ENCODE measurements at places on chromosomes 5 and 9.

- no peak for DNase-seq
Observed at GRCh38 chr5:21704974-21705668, 1148.0 kb downstream of the CDH12 start.

DNA sequence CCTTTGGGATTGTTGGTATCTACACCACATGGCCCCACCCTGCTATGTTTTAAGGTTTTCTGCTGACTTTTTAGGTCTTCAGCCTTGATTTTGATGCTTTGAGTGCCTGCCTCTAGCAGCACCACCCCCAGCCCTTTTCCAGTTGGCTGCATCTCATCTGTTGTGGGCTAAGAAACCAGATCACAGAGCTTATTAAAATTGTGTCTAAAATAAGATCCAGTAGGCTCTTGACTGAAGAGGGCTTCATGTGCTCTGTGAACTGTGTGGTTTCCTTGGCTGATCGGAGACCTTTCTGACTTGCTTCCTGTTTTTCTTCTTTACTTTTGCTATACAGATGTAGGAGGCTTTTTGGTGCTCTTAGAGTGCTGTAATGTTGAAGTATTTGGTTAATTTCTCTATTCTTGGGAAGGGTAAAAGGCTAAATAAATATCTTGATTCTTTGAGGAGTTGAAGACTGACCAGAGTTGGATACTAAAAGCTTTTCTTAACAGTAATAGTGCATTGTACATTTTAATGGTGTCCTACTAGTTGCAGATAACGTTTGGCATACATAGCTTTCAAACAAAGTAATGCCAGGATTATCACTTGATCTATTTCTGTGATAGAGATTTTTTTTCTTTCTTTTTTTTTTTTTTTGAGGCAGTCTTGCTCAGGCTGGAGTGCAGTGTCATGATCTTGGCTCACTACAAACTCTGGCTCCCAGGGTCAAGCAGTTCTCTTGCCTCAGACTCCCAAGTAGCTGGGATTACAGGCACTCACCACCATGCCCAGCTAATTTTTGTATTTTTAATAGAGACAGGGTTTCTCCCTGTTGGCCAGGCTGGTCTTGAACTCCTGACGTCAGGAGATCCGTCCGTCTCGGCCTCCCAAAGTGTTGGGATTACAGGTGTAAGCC is 4.5 kb downstream of the UBE2D2 start:
- DNase-seq = no peak

DNA sequence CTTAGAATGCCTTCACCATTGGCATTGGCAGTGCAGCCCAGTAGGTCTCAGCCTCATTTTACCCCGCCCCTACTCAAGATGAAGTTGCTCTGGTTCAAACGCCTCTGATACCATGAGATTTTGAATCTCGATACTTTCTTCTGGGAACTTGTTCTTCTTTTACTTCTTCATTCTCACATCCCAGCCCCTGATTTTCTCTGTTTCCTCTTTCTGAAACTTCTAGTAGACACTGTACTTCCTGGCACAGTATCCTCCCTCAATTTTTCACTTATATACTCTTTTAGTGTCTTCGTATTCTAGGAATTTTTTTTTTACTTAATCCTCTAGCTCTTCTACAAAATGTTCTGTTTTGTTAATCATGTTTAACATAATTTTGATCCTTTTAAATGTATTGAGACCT is 13.1 kb upstream of the ZNF79 start:
- no peak for DNase-seq

GRCh38 chr9:133112663-133113026 is 8.4 kb downstream of the RALGDS start:
- DNase-seq = no peak

DNA sequence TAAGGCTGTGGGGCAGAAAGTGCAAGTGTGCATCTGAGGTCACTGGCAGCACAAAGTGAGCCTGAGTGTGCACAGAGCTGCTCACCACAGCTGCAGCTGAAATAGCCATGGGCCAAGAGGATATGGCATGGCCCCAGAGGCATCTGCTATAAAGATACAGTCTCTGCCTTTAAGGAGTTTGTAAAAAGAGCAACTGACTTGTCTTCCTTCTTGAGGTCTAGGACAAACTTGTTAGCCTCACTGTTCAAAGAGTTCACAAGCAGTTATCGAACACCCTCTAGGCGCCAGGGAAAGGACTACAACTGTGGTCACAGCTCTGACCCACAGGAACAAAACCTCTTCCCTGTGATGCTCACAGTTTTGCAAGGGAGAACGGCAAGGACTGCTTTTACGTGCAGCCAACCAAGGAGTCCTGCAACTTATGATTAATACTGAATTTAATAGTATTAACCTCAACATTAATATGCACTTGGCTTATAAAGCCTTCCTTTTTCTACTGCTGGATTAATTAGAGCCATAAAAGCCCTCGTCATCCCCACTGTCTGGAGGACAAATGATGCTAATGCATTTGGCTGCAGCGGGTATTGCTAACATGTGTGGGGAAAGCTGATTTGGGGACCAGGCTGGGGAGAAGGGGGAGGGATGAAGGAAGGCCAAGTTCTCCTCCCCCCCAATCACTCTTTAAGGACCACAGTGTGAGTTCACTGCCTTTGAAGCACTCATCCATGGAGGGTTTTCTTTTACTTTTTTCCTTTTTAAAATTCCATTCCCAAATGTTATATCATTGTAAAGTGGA is 189.8 kb upstream of the TRIM32 start:
- no peak for DNase-seq

GRCh38 chr5:81308836-81309235 is 7.4 kb downstream of the ZCCHC9 start:
- DNase-seq = no peak

DNA sequence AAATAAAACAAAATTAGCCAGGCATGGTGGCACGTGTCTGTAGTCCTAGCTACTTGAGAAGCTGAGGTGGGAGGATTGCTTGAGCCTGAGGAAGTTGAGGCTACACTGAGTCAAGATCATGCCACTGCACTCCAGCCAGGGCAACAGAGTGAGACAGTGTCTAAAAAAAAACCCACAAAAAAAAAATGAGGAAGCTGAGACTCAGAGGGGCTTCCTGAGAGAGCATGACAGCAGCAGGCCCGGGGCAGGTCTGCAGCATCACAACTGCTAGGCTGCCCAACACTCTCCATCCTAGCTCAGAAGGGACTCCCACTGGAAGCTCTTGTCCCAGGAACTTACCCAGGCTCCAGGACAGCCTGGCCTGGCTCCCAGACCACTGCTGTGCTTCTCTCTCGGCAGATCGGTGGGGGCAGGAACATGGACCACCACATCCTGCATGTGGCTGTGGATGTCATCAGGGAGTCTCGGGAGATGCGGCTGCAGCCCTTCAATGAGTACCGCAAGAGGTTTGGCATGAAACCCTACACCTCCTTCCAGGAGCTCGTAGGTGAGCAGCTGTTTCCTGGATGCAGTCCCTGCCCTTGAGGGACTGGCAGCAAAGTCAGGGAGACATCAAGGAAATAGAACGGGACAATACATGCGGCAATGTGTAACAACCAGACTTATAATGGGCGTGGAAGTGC is 19.1 kb downstream of the PTGS1 start:
- no peak for DNase-seq

DNA sequence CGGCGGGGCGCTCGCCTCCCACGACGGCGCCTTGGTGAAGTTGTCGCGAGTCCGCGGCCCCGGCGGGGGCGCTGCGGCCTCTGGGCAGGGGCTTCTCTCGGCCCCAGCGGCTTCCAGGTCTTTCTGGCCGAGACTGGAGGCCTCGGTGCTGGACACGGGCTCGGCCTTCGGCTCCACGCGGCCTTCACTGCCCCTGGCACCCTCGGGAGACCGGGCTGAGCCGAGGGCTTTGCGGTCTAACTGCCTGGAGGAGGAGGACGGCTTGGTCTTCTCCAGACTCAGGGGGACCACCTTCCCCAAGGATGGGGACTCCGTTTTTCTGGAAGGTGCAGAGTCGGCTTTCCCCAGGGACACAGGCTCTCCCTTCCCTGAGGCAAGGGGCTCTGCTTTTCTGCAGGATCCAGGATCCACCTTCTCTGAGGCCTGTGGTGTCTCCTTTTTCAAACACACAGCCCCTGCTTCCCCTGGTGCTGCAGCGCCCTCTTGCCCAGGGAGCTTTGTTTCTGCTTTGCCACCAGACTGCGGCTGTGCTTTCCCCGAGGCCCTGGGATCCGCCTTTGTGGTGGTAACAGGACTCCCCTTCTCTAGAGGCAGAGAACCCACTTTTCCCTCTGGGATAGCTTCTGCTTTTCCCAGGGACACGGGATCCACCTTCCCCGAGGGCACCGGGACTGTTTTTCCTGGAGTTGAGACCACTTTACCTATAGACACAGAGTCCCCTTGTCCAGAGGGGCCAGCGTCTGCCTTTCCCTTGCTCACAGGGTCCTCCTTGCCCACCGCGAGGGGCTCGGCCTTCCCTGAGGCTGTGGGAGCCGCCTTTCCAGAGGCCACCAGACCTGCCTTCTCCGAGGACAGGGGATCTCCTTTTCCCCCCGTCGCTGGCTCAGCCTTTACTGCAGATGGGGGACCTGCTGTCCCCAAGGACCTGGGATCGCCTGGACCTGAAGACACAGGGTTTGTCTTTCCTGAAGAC is 12.3 kb downstream of the GPRIN1 start:
- no peak for DNase-seq

DNA sequence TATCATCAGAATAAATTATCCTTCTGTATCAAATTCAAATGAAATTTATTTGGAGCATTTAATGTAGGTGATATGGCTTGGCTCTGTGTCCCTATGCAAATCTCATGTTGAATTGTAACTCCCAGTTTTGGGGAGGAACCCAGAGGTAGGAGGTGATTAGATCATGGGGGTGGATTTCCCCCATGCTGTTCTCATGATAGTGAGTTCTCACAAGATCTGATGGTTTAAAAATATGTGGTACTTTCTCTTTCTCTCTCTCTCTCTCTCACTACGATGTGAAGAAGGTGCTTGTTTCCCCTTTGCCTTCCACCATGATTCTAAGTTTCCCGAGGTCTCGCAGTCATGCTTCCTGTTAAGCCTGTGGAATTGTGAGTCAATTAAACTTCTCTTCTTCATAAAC is 678.4 kb upstream of the RGMB start:
- DNase-seq = no peak

DNA sequence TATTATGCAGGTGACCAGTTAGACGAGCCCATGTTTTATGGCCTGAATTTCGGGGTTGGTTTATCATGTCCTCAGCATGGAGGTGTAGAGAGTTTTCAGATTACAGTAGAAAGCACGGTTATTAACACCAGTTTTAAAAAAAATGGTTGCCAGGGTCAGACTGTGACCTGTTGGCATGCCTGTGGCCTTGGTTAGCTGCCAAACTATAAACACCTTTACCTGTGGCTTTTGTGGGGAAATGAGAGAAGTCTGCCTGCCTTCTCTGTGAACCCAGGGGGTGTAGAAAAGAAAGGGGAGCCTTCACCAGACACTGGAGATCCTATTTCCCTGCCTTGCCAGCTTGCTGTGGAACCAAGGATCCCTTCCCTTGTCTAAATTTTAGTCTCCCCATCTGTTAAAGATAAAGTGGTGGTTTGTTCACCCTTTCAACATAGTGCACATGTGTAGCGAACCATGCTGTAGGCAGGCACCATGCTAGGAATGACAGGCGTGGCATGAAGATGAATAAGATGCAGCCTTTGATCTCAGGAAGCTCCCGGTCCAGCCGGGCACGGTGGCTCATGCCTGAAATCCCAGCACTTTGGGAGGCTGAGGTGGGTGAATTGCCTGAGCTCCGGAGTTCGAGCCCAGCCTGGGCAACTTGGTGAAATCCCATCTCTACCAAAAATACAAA is 6.1 kb upstream of the PHF19 start:
- DNase-seq = no peak

DNA sequence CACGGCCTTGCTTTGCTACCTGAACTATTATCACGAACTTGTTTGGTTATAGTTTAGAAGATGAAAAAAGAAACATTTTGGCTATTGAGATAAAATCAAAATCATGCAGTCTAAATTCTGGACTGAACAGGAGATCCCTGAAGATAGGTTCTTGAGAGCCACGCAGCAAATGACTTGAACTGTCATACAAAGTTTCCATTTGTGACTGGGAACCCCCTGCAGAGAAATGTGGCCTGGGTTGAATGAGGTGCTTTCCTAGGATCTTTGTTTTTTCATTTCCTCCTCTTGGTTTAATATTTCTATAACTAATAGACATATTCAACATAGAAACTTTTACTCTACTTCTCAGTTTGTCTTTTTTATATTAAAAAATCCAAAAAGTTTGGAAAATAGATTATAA is 184.7 kb upstream of the TRPM3 start:
- no peak for DNase-seq

GRCh38 chr9:37174247-37174646 is 53.9 kb downstream of the ZCCHC7 start:
- DNase-seq = no peak
